ENCODE measurements at places on chromosomes 12 and 14. TPM values are rescaled to one million over a fixed set of nuclear protein-coding genes. Genes with fewer than 3 reads are reported as not detected.

DNA sequence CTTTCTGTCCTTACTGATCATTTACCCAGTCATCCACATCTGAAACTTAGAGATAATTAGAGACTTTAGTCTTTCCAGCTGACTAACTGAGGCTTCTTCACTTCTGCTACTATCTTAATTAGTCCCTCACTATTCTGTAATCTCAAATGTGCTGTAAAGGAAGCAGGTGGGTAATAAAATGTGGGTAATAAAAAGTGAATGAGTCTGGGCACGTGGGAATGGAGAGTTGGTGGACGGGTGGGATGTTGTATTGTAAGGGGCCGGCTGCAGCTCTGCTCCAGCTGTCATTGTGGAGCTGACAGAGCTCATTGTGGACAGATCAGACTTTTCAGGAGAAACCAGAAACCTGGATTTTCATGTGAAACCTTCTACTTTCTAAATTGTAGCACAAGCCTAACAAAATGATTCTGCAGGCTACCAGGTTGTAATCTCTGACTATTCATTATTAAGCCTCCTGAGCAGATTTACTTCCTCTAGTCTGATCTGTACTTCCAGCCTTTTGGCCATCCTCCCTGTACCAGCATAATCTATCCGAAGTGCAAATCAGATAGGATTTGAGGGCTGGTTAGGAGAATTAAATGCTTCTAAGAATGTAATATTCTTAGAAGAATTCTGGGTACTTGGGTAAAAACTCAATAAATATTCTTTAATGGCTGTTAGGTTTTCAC is 42.0 kb upstream of the BMAL2 start:
- no peak for DNase-seq

- no peak for DNase-seq
These were observed 33.4 kb upstream of the SYNDIG1L start for GRCh38 chr14:74459289-74459946.

MRPS35 gene
- 80.9 TPM for polyA plus RNA-seq

DNA sequence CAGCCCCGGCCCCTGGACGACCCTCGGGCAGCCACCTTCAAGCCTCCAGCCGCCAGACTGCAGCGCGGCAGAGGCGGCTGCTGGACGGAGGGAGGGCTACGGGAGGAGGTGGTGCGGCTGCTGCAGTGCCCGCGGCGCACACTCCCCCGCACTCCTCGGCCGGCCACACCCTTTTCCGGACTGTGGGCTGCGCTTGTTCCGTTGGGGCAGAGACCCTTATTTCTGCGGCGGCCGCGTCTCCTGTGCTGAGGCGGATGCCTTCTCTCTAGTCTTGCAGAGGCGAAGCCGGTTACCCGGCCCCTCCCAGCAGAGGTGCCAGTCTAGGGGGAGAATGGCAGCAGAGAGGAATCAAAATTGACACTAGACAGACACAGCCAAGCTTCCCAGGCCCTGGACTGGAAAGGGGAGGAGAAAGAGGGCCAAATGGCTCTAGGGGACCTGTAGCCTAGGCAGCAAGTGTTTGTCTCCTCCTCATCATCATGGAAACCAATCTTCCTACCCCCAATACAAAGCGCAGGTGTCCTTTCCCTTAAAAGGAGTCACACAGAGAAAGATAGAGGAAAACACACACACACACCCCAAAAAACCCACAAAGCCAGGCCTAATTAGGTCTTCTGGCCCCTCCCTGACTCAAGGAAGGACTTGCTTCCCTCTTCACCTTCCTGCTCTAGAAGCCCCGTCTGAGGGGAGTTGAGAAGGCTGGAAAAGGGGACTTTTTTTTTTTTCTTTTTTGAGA is 1.3 kb downstream of the ESYT1 start:
- DNase-seq = no peak

CELA1 gene
- polyA plus RNA-seq = not detected

- DNase-seq = no peak
These were observed 148.9 kb downstream of the CHST11 start for GRCh38 chr12:104605685-104606084.

- no peak for DNase-seq
These were observed 112.0 kb upstream of the RAP1B start for GRCh38 chr12:68498736-68499135.

OTX2 gene
- not detected for polyA plus RNA-seq

DCTN2 gene
- 179 TPM for polyA plus RNA-seq

PLXNC1 gene
- 5.9 TPM for polyA plus RNA-seq

DNA sequence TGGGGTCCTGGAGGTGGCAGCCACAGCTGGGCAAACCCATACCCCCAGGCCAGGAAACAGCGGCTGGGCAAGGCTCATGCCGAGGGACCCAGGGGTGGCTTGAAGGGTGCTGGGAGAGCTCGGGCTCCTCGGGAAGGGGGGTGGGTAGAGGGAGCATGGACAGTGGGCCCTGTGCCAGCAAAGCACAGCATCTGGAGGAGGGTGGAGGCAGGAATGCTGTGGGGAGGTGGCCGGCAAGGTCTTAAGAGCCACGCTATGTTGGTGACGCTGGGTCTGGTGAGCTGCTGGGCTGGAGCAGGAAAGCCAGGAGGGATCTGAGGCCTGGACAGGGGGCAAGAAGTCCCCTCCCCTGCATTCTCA is 48.2 kb upstream of the DLK1 start:
- no peak for DNase-seq

GRCh38 chr12:94633401-94633800 is 17.0 kb downstream of the TMCC3 start:
- DNase-seq = no peak

- DNase-seq = no peak
These were observed 117.6 kb upstream of the PLEKHG7 start for GRCh38 chr12:92585115-92585727.

GRCh38 chr14:72275242-72275641 is 343.0 kb downstream of the RGS6 start:
- no peak for DNase-seq

DNA sequence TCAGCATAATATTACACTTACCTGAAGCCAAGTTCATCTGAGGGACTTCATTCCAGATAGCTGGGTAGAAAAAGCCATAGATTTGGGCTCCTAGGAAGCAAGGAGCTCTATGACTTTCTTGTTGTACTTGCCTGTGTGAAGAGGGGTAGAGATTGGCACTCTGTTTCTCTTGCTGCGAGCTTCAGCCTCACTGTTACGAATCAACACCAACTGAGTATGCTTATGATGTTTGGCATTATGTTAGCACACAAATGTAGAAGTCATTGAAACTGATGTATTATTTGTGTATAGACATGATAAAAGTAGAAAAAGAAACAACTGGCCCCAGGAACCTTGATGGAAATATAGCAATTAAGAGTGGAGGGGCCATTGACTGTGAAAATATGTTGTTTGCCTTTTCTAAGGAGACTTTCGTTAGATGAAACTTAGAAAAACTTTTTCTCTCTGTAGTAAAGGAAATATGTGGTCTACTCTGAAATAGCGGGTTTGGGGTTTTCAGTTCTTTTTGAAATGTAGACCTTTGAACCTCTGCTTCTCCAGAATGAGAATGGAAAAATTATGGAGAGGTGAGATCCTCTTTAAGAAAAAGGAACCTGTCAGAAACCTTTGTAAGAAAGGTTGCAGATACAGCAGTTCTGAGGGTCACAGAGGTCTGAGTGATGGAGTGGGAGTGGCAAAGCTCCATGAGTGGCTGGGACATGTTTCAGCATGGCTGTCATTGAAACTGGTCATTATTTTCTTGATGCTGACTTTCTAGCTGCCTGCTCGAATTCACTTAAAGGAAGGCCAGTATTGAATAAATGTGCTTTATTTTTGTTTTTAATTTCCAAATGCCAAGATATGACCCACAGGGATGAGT is 159.9 kb downstream of the GCH1 start:
- DNase-seq = no peak

PDE6H gene
- not detected for polyA plus RNA-seq

SIX4 gene
- 6.5 TPM for polyA plus RNA-seq

MAP3K12 gene
- 21.3 TPM for polyA plus RNA-seq

DNA sequence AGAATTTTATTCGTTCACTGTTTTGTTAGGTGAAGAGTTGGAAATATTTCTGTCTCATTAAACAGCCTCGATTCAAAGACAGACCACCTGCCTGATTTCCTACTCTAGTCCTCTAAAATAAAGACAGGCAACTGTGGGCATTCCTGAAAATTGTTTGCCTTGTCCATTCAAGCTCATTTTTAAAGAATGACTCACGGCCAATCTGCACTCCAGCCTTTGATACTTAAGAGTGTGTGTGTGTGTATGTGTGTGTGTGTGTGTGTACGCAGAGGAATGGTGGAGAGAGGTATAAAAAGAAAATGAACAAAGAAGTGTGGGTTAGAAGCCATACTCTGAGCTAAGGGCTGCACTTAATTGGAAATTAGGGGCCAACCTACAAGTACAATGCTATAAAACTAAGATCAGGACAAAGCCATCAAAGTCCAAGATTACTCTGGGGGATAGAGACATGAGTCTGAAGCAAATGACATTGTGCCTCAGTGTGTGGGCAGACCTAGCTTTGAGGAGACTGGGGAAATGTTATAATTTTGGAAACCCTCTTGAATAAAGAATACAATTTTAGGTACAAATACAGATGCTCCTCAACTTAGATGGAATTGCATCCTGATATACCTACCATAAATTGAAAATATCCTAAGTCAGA is 45.6 kb upstream of the SOCS2 start:
- no peak for DNase-seq

RILPL2 gene
- 6.0 TPM for polyA plus RNA-seq

MYO1A gene
- 0.10 TPM for polyA plus RNA-seq
